ENCODE measurements at places on chromosomes 4 and X.

- DNase-seq, result no peak
Observed at GRCh38 chr4:55031158-55031557, 94.2 kb downstream of the KDR start.

GRCh38 chr4:113113151-113113550 lies 63.7 kb downstream of the ANK2 start:
- no peak for DNase-seq

- no peak for DNase-seq
Observed at GRCh38 chr4:47668810-47669408, 169.0 kb downstream of the CORIN start.

GRCh38 chr4:41290479-41290878 lies 33.8 kb downstream of the UCHL1 start:
- DNase-seq, result no peak

DNA sequence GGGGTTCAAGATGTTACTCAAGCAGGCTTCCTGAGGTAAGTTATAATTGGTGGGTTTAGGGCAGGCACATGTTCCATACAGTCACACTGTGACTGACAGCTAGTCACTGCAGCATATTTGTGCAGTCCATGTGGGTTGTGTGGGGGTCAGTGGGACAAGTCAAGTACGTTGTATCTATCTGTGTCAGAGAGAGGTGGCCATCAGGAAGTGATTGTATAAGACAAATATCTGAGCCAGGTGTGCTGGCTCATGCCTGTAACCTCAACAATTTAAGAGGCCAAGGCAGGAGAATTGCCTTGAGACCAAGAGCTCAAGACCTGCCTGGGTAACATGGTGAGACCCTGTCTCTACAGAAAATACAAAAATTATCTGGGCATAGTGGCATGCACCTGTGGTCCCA lies 509.3 kb downstream of the CENPC start:
- DNase-seq, result no peak

- no peak for DNase-seq
Observed at GRCh38 chrX:124405868-124406267, 59.5 kb downstream of the SH2D1A start.

GRCh38 chr4:17766826-17767458 lies 14.5 kb downstream of the FAM184B start:
- no peak for DNase-seq

DNA sequence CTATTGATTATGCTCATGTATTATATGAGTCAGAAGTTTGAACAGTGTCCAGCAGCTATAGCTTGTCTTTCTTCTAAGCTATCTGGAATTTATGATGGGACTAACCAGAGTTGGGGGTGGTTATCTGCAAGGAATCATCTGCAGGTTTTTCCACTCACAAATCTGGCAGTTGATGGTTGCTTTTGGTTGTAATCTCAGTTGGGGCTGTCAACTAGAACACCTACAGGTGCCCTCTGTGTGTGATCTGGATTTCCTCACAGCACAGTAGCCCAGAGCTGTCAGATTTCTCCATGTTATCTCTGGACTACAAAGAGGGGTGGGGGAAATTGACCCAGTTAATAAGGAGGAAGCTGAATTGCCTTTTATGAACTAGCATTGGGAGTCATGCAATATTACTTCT lies 51.4 kb upstream of the MAP9 start:
- no peak for DNase-seq

DNA sequence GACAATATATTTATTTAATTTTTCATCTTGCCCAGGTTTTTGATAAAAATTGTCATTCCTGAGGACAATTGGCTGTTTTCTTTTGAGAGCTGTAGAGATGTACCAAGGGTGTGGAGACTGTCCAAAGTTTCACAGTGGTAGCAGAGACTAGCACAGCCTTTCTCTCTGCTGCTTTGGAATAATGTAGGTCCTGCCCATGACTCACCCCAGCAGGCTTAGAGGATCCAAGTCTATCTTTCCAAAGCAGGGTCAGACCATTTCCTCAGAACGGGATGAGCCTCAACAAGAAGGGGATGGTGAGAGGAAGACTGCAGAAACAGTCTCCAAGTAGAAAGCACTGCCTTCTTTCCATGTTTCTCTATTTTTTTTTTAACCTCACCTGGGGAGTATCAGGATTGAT lies 131.5 kb upstream of the RPL34 start:
- DNase-seq, result no peak

GRCh38 chr4:2324891-2325290 lies 63.0 kb upstream of the MXD4 start:
- DNase-seq, result no peak

- no peak for DNase-seq
Observed at GRCh38 chr4:124066595-124066994, 645.9 kb downstream of the ANKRD50 start.

All from thoracic aorta (tissue), 2 donors.